ENCODE measurements at places on chromosomes 6 and 20. TPM values are rescaled to one million over a fixed set of nuclear protein-coding genes. Genes with fewer than 3 reads are reported as not detected.

The SALL4 gene
- total RNA-seq = 0.41 TPM

- no peak for DNase-seq
These were observed 45.5 kb upstream of the SNAP25 start for GRCh38 chr20:10172998-10173655.

- DNase-seq = no peak
These were observed at the start of gene RIMS4 for GRCh38 chr20:44810391-44811149. RIMS4 (minus strand) TSS chr20:44810546; CDS start chr20:44810271, 275 bp downstream.

DNA sequence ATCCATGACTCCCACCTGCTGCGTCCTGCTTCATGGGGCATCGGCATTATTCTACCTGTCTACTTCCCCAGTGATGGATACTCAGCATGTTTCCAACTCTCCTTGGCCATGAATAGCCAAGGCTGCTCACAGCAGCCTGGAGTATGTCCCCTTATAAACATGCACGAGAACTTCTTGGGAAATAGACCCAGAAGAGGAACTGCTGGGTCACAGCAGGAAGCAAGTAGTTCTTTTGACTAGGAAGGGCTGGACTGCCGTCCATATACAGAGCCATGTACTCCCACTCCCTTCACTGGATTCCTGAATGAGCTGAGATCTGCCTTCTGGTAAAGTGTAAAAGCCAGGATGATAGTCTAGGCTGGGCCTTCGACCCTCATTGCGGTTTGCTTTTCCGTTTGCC is 106.3 kb upstream of the KCNK16 start:
- no peak for DNase-seq

Measured in mucosa of descending colon (tissue), 3 donors.